HAP-1 (cell line): ENCODE measurements at places on chromosomes 13 and 19.

DNA sequence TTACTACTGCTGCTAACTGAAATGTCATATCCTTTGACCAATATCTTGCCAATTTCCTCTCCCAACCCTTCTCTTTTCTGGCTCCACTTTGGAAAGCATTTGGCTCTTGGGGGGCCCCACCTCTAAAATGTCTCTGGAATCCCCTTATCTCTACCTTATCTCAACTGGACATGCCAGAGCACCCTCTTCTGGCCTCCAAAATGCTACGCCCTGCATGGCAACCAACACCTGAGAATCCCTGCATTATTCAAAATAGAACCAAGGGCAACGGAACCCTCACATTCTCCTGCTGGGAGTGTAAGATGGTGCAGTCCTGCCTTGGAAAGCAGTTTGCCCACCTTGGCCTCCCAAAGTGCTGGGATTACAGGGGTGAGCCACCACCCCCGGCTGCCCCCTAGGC lies 35.3 kb downstream of the CERS4 start:
- no peak for DNase-seq

DNA sequence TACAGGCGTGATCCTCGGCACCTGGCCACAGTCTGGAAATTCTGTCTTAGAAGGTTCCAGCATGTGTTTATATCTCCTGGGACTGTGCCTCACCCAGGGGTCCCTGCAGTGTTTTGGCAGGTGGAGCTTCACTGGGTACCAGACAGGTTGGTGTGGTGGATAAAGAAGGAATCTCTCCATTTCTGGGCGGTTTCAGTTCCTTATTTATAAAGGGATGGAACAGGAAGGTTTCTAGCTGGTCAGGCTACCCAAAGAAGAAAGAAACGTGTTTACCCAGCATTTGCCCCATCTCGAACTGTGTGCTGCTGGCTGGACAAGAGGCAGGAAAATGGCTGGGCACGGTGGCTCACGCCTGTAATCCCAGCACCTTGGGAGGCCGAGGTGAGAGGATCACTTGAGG lies 9.8 kb downstream of the PNPLA6 start:
- no peak for DNase-seq

GRCh38 chr13:95676105-95676761 lies 706 bp upstream of the DNAJC3 start:
- DNase-seq, result peak; percentile 33

DNA sequence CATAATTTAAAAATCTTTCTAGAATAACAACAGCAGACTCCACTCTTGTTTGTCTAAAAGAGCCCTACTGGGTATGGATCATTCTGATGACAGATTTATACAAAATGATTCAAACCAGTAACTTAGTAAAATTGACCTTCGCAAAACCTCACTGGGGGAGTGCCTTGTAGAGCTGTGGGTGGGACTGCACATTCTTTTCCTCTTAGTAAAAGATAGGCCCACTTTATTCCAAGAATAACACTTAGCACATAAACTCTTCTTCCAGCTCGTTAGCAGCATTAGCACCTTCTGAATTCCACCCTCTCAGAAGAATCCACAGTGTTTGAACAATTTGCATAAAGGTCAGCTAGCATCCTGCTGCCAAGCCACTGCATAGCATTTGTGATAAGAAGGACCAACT lies 106.8 kb downstream of the STOML3 start:
- DNase-seq, result no peak

GRCh38 chr19:19417628-19418245 lies 12.3 kb downstream of the GATAD2A start:
- no peak for DNase-seq

- no peak for DNase-seq
Measured at GRCh38 chr19:19550485-19550929, 12.4 kb downstream of the CILP2 start.

- DNase-seq, result no peak
Measured at GRCh38 chr13:20474515-20474914, 51.1 kb downstream of the CRYL1 start.
